ENCODE measurements at places on chromosomes 3 and 15.

GRCh38 chr15:27019687-27020086, 48.7 kb downstream of the GABRG3 start:
- DNase-seq: no peak

- no peak for DNase-seq
Measured at GRCh38 chr3:18236726-18237125, 188.4 kb downstream of the SATB1 start.

DNA sequence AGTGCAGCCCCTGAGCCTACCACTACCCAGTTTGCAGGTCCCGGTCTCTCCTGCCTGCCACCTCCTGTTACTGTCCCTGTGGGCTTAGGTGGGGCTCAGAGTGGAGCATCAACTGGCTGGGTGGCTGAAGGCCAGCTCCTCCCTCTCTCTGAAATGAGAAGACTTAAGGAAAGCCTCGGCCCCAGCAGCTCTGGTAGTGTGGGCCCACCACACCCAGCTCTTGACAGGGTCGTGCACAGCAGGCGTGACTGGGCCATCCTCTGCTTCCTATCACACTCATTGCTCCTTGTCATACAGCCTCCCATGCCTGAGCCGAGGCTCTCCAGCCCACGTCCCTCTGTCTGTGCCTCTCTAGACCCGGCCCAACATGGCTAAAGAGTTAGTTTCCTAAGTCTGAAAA, 142.7 kb upstream of the LINGO1 start:
- DNase-seq: no peak

GRCh38 chr3:170839518-170840100, 30.4 kb downstream of the RPL22L1 start:
- DNase-seq: no peak

GRCh38 chr15:39357480-39358268, 223.2 kb upstream of the THBS1 start:
- no peak for DNase-seq

- DNase-seq: no peak
Measured at GRCh38 chr3:124770336-124771082, 40.3 kb downstream of the UMPS start.

- DNase-seq: peak; percentile 80
Measured at GRCh38 chr15:51380999-51381806, 39.7 kb downstream of the GLDN start.

- no peak for DNase-seq
Measured at GRCh38 chr3:46354478-46354877, 567 bp downstream of the CCR2 start.

GRCh38 chr3:97821287-97821773, 481 bp upstream of the CRYBG3 start:
- no peak for DNase-seq

DNA sequence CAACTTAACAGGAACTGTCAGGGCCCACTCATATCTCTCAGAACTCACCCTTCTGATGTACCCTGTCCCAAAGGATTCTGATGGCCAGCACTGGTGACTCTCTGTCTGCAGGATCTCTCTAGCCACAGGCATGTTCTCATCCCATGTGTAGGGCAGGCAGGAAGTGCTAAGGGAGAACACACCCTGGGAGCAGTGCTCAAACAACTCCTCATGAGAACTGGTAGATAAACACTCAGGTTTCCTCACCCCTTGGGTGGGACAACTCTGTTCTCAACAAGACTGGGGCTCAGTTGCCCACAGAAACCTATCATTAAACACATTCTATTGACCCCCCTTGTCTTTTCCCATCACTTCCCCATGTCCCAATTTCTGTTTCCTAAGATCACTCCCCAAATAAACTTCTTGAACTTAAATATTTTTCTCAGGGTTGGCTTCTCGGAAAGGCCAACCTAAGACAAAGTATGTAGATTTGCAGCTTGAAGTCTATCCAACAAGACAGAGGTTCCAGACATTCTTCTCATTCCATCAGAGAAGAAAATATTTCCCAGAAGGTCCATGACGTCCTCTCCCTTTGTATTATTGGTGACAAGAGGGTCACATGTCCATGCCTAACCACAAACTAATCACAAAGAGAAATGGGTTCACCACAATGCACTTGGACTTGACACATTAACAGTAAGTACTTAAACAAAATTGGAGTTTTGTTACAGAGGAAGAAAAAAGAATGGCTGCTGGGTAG, 276.6 kb upstream of the GADL1 start:
- no peak for DNase-seq

DNA sequence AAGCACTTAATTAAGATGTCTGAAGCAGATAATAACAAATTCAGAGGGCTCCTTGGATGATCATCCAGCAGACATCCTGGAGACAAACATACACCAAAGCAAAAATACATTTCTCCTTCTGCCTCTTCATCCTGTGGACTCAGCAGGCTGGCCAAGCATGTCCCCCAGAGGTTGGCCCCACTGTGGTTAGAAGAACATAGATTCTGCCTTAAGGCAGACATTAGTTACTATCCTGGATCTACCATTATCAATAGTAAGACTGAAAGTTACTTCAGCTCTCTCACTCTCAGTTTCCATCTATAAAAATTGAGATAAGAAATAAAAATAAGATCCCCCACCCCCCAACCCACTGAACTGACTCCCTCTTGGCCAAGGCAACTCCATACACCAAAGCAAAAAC, 28.6 kb upstream of the TGFBR2 start:
- no peak for DNase-seq

- no peak for DNase-seq
Measured at GRCh38 chr3:78690766-78691165, 1077.0 kb downstream of the ROBO1 start.

GRCh38 chr3:89138048-89138447, 30.6 kb downstream of the EPHA3 start:
- no peak for DNase-seq

GRCh38 chr3:129650256-129650872, 43.9 kb upstream of the PLXND1 start:
- DNase-seq: peak; percentile 27

GRCh38 chr3:36591959-36592358, 172.4 kb downstream of the DCLK3 start:
- DNase-seq: no peak

DNA sequence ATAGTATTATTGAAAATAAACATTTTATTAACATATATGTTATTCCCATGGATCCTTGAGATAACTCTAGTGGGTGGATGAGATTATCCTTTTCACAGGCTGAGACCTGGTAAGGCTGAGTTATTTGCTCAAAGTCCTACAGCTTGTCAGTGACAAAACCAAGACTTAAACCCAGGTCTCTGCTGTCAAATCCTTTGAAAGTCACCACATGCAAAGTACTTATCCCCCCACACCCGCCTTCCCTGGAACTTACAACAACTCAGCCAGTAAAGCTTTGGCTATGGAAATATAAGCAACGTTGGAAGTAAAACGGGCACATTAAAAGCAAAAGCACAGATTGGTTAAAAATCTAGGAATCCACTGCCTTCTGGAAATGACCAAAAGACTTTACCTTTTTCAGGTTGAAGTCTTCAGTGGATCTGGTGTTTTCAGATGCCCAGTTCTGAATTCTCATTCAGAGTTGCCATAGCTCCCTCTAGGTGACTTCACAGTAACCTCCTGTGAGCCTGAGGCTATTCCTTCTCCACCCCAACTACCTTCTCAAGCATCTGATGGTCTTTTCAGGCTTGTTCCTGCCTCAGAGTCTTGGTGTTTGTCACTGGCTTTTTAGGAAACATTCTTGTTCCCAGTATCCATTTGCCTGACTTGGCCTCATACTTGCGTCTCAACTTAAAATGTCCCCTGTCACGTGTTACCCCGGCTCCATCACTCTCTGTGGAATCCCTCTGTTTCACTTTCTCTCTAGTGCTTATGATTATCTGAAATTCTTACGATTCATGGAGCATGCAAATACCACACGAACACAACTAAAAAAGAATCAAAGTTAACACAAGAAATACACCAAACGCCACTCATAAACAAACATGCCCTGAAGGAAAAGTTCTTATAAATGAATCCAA, 131.2 kb downstream of the MAGI1 start:
- no peak for DNase-seq

DNA sequence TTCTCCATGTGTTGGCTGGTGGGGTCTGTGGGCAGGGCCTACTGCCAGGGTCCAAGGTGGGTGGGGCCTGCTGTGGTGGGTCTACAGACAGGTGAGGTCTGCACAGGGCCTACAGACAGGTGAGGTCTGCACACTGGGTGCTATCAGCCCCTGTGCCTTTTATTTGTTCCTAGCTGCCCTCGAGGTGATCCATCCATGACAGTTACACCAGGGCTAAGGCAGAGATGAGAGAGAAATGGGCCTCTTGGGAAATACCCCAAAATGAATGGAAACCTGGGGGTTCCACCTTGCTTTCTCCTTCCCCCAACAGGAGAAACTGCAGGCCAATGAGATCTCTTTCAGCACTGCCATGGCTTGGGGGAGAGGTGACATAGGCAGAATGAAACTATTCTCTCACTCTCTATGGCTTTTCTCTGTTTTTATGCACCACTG, 36.4 kb downstream of the CFAP100 start:
- DNase-seq: no peak

GRCh38 chr3:39724233-39724846, 85.1 kb upstream of the MYRIP start:
- no peak for DNase-seq

Data from NCI-H1436 (cell line).